ENCODE measurements at places on chromosomes 3 and 15. TPM values are rescaled to one million over a fixed set of nuclear protein-coding genes. Genes with fewer than 3 reads are reported as not detected.

DNA sequence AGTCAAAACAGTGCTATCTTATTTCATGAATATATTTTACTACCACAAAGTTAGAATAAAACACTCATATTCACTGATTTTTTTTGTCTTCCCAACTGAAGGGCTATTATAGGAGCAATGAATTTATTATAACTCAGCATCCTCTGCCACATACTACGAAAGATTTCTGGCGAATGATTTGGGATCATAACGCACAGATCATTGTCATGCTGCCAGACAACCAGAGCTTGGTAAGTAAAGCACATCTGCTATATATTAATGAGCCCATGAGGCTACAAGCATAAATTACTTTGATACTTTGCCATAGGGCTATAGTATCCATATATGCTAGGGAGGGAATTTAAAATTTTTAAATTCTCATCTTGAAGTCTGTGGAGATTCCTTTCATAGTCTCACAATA is 95.9 kb downstream of the FEZF2 start:
- no peak for DNase-seq

Gene NOX5
- 339 TPM for total RNA-seq

DNA sequence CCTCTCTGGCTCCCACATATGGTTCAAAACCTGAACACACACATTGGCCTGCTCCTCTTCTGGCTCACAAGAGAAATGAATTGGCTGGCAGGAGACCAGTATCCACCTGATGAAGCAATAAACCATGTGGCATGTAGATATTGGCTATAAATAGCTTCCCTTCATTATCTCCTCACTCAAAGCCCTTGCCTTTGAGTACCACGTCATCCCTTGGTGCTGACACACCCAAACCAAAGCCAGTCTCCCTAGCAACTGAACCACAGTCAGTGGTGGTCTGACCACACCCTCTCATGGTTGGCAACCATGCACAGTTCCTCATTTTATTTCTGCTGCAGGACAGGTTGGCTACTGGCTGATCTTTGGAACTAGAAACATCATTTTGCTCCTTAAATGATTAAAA is 98.8 kb downstream of the ZNF621 start:
- DNase-seq, result peak; percentile 57

Gene FGF12
- total RNA-seq, result not detected

- no peak for DNase-seq
Measured at GRCh38 chr15:88756921-88757320, 46.3 kb upstream of the ACAN start.

Gene KY
- total RNA-seq, result not detected

- peak; percentile 68 for DNase-seq
Measured at GRCh38 chr15:65303687-65304380, 643 bp upstream of the RNU5B-1 start.

- peak; percentile 91 for DNase-seq
Measured at GRCh38 chr3:101195951-101196713, 124.2 kb downstream of the IMPG2 start.

- DNase-seq, result no peak
Measured at GRCh38 chr3:45691842-45692241, 2.6 kb downstream of the SACM1L start.

DNA sequence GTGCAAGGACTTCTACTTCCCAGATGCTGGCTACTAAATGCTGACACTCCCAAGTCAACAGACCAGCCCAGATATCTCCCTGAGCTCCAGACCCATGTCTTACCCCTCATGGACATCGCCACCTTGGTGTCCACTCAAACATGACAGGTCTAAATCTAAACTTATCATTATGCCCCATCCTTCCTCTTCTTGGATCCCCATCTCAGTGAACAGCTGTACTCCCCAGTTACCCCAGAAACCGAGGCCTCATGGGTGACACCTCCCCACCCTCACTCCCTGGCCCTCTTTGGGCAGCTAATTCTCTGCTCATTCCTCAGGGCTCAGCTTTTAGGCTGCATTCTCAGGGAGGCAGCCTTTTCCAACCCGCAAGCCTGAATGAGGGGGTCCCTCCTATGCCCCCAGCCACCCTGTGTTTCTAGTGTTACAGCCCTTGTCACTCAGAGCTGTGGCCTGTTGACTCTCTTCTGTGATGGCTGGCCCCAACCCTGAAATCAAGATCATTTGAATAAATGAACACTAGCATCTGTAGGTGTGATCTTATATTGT is 5.4 kb downstream of the EHD4 start:
- no peak for DNase-seq

DNA sequence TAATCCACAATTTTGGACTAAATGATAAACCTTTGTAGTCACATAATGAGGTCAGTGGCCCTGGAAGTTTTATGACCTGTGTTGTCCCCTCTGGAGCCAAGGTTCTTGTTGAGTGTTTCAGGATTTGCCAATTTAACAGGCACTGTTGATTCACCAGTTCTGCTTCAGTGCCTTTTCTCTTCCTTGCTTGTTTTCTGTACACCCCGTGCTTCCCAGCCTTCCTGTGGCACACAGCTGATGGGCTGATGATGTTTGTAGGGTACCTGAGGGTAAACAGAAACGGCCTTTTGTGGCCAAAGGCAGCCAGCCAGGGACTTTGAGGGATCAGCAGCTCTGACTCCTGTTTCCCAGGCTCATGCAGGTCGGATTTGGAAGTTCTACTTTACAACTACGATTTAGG is 13.3 kb downstream of the GYG1 start:
- peak; percentile 72 for DNase-seq

Gene RETNLB
- not detected for total RNA-seq

- no peak for DNase-seq
Measured at GRCh38 chr3:143203142-143203541, 83.6 kb downstream of the CHST2 start.

DNA sequence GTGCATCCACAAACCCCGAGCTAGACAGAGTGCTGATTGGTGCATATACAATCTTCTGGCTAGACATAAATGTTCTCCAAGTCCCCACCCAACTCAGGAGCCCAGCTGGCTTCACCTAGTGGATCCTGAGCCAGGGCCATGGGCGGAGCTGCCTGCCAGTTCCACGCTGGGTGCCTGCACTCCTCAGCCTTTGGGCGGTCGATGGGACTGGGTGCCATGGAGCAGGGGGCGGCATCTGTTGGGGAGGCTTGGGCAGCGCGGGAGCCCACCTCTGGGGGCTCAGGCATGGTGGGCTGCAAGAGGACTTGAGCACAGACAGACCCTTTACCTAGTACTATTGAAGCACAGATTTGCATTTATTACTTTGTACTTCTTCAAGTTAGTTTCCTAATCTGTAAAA is 57.5 kb downstream of the ZPLD1 start:
- DNase-seq, result no peak

DNA sequence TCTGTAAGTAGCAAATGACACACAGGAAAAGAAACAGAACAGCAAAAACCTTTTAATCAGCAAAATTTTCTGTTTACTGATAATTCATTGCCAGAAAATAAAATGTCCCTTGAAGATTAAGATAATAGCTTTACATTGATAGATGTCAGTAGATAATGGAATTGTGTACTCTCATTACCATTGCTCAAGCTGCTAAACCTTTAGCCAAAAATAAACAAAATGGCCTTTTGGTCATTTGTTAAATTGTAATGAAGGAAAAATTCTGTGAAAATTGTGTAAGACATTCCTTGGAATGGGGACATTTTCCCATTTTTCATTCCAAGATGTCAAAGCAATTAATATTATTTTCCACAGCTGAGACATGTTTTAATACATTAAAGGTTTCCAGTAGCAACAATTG is 189.8 kb downstream of the PLOD2 start:
- DNase-seq, result no peak

Gene ST8SIA2
- not detected for total RNA-seq

DNA sequence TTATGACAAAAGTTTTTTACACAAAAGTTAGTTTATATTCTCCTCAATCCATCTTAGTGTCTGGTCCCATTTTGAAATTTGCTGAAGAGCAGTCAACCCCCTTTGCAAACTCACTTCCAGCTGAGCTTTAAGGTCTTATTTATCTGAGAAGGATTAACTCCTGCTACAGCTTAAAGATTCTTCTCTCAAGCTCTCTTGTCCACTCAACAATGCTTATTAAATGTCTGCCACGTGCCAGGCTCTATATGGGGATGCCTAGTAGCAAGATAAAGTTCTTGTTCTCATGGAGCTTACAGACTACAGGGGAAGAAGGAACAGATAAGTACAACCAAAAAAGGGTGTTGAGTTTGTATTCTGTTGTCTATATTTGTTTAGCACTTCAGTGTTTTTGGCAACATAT is 18.7 kb downstream of the TMPRSS7 start:
- no peak for DNase-seq

- no peak for DNase-seq
Measured at GRCh38 chr3:99681512-99681911, 43.1 kb downstream of the COL8A1 start.

GRCh38 chr3:115165266-115165665 is 18.2 kb upstream of the ZBTB20 start:
- no peak for DNase-seq

Gene CD276
- 85.6 TPM for total RNA-seq

DNA sequence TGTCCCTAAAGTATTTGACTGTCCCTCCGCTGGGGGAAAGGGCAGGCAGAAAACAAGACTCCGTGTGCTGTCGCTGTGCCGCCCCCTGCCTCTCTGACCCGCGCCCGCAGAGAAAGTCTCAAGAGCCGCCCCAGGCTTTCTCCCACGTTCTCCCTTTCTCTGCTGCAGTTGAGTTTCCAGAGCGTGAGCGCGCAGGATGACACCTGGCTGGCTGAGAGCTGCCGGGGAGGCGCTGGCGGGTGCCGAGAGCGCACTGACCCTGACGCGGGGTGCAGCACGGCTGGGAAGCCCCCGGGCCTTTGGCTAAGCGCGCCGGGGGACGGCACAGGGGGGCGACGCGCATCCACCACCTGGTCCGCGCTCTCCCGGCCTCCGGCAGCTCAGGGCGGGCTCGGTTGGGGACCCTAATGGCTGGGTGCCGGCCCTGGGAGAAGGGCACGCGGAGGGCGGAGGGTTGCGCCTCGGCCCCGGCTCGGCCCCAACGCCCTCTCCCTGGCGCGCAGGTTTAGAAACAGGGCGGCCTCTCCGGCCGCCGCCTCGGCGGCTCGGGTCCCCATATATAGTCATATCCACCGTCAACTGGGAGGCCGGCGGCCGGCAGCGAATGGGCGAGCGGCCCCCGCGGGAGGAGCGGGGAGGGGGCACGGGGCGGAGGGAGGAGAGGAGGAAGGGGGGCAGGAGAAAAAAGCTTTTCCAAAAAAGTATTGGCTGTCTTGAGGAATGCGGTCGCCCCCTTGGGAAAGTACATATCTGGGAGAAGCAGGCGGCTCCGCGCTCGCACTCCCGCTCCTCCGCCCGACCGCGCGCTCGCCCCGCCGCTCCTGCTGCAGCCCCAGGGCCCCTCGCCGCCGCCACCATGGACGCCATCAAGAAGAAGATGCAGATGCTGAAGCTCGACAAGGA is at the start of gene TPM1:
Gene TPM1, plus strand, starts transcription at position 774 of the 903 bp plus-strand sequence. Its CDS starts 83 bp downstream, at position 857.
- DNase-seq, result peak; percentile 49

GRCh38 chr3:197420115-197420514 is 121.7 kb upstream of the DLG1 start:
- no peak for DNase-seq

DNA sequence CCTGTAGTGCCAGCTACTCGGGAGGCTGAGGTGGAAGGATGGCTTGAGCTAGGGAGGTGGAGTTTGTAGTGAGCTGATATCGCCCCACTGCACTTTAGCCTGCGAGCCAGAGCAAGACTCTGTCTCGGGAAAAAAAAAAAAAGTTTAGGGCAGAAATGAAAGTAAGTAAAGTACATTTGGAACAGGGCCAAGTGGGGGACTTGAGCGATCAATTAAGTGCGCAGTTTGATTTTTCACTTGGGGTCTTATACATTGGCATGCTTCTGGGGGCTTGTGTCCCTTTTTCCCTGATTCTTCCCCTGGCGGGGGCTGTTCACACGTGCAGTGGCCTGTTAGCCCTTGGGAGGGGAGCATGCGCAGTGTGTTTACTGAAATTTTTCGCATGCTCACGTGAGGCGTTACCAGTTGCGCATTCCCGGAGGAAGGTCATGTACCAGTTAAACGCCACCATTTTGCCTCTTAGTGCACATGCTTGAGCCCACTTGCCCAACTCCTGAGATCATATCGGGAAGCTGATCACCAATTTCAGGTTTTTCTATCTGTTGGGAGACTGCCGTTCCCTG is 42.0 kb downstream of the GALNT15 start:
- DNase-seq, result no peak

GRCh38 chr3:53074761-53075742 is 29.2 kb upstream of the SFMBT1 start:
- DNase-seq, result no peak

- peak; percentile 44 for DNase-seq
Measured at GRCh38 chr15:45729141-45729540, 94.3 kb downstream of the SQOR start.
